ENCODE measurements at places on chromosomes 7 and 10. TPM values are rescaled to one million over a fixed set of nuclear protein-coding genes. Genes with fewer than 3 reads are reported as not detected.
A peak's percentile ranks its signal among the peaks of the same experiment; 100 is the strongest.

DNA sequence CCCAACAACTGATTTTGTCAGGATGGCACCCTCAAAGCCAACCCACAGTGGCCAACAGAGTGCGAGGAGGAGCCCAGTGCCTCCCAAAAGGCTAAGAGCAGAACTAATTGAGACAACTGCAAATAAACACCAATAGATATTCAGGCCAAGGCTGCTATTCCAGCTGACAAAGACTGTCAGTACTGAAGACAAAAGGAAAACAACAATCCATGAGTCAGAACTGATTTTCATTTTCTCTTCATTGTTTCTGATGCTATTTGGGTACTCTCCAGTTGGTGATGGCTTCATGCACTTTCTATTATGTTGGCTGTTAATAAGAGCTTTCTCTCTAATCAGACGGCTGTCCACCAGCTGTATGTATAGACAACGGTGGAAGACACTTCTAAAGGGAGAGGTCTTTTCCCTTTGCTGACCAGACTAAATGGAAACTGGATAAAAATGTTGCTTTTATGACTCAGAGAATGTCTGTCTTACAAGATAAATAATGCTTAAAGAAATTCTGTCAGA lies 515.9 kb downstream of the PARD3 start:
- DNase-seq: no peak

GRCh38 chr10:32217216-32217615 lies 129.7 kb downstream of the EPC1 start:
- DNase-seq: no peak

GRCh38 chr7:37336259-37336658 lies 112.4 kb downstream of the ELMO1 start:
- DNase-seq: no peak

DNA sequence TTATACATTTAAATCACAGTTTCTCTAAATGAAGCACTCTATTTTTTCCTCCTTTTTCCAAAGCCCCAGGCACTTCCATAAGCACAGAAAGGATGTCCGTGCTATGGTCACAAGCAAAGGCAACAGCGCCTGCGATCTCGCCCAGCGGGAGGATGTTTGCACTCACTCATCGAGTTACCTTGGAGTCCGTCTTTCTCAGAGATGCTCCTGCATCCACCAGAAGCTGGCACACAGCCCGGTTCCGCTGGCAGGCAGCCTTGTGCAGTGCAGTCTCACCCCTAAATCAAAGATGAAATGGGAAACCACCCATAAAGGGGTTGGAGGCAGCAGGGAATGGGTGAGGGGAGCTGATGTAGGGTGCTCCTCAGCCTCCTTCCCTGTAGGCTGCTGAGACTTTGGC lies 51.9 kb upstream of the PTN start:
- no peak for DNase-seq

- DNase-seq: peak; percentile 43
These were observed 106.5 kb downstream of the HTR7 start for GRCh38 chr10:90751107-90751997.

TMEM196 gene
- not detected for total RNA-seq

DNA sequence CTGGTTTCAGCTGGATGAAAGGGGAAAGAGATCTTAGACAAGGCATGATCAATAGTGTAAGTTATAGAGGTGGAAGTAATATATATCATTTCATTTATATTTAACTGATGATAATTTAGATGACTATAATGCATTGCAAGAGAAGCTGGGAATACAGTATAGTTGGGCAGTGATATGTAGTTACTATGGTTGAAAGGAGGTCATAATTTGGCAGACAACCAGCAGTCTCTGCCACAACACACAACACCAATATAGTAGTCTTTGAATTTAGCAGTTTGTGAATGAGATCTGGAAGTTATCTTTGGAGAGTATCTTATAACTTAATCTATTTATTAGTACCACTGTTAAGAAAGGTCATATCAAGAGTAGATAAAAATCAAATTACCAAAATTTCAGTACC lies 39.9 kb downstream of the TAX1BP1 start:
- no peak for DNase-seq

DNA sequence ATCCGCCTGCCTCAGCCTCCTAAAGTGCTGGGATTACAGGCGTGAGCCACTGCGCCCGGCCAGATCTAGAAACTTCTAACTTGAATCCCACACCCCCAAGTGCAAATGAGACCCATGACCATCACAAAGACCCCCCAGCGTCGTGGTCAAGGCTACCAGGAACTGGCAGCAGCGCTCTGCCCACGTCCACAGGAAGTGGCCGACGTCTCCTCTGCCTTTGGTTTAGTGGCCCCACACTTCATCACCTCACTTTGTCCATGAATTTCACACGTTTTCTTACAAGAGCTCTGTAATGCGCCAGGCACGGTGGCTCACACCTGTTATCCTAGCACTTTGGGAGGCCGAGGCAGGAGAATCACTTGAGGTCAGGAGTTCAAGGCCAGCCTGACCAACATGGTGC lies 53.5 kb upstream of the TNRC18 start:
- no peak for DNase-seq

DNA sequence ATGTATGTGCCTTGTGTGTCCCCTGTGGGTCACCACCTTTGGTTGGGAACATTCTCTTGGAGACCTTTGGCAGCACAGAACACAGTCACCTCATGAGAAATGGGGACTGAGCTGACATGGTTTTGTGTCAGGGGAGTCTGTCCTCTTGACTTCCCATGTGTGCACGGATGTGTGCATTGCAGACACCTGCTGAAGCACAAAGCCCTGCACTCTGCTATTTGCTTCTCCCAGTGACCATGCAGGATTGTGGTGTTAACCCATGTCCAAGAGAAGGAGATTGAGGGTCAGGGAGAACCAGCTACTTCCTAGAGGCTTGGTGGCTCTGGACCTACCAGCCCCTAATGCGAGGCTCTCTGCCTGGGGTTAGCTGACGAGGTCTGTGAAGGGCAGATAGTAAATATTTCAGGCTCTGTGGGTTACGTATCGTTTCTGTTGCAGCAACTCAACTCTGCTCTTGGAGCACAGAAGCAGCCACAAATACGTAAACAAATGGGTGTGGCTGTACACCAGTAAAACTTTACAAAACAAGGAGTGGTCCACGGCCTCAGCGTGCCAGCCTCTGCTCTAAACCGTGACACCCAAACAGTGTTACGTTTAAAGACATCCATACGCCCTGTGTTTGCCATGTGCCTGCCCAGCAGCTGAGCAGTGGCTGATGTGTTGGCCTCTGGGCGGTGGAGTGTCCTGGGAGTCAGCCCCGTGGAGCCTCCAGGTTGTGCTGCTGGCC lies 51.7 kb downstream of the ADCY1 start:
- no peak for DNase-seq

- DNase-seq: no peak
These were observed 61.0 kb upstream of the NANOS1 start for GRCh38 chr10:118968482-118968881.

NUTM2E gene
- 0.70 TPM for total RNA-seq

DNA sequence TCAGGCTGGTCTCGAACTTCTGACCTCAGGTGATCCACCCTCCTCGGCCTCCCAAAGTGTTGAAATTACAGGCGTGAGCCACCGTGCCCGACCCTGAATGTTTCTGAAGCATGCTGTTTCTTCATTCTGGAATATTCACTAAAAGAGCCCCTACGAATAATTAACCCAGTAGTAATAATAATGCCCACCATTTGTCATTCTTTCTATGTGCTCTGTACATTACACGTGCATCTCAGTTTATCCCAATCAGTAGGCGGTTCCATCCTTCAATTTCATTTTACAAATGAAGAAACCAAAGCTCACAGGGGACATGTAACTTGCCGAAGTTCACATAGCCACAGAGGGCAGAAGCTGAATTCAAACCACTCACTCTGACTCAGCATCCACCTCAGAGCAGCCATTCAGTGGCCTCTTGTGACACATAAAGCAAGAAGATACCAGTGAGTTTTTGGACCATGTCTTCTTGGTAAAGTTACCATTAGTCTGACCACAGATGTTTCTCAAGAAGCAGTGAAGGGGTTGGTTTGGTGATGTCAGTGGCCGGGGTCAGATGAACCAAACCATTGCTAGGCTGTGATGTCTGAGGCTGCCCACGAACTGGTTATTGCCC lies 71.9 kb upstream of the DUSP5 start:
- peak; percentile 78 for DNase-seq

GRCh38 chr7:131285556-131285955 lies 42.1 kb upstream of the MKLN1 start:
- DNase-seq: no peak

GRCh38 chr7:156881679-156882078 lies 11.3 kb downstream of the LMBR1 start:
- no peak for DNase-seq

PDGFA gene
- total RNA-seq: 23.6 TPM

DNA sequence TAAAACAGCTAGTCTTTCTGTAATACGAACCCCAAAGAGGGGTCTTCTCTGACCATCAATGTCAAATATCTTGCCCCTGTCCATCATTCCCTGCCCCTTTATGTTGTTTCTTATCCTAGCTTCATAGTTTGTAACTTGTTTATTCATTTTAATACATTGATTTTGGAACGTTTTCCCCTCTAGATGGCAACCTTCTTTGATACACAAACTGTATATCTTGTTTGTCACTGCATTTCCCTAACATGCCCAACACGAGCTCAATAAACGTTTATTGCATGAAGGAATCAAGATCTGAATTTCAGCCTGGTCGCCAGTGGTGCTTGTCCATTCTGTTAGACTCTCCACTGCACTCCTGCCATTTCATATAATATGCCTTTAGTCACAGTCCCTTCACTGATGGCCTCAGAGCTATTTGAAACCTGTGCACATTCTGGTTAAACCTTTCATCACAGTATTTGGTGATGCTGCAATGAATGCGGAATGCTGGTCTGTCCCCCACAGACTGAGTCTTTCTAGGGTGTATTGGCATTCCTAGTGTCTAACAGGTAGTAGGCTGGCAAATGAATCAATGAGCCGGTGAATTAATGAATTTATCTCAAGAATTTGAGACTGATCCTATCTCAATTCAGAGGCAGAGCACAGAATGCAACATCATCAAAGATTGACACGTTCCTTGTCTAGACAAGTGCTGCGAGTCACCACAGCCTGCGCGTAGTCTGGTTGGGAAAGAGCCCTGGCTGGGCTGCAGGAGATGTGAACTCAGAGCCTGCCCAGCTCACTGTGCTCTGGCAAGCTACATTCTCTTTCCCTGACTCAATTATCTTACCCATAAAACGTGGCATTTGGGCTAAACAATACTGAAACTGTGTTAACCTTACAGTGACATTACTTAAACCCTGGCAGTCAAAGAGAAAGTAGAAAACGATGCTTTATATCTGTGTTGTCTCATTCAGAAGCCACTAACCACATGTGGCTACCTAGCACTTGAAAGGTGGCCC lies 55.2 kb upstream of the FRMD4A start:
- DNase-seq: peak; percentile 73

CRTAC1 gene
- total RNA-seq: not detected

- DNase-seq: peak; percentile 38
These were observed 102.2 kb downstream of the ZNF92 start for GRCh38 chr7:65475734-65476319.

DNA sequence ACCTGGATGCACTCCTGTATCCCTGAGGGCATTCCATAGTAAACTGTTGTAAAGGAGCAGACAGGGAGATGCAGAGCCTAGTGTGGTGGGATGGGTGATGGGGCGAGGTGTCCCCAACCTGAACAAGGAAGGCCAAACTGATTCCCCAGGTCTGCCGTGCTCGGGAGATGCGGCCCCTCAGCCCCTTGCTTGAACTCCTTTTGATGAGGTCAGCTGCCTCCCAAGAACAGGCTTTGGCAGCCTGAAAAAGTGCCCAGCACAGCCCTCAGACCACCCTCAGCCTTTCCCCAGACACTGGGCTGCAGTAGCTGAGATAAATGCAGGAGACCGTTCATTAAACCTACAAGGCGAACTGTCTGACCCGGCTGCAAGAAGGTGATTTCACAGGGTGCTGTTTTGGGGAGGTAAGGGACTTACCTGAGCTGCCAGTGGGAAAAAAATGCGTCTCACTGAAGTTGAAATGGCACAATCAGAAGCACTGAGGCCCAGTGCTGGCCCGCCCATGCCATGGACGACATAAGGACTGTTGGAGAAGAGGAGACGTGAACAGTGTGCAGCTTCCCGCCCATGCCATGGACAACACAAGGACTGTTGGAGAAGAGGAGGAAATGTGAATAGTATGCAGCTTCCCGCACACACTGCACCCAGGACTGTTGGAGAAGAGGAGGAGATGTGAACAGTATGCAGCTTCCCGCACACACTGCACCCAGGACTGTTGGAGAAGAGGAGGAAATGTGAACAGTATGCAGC lies 148.4 kb upstream of the FAM20C start:
- no peak for DNase-seq

DNA sequence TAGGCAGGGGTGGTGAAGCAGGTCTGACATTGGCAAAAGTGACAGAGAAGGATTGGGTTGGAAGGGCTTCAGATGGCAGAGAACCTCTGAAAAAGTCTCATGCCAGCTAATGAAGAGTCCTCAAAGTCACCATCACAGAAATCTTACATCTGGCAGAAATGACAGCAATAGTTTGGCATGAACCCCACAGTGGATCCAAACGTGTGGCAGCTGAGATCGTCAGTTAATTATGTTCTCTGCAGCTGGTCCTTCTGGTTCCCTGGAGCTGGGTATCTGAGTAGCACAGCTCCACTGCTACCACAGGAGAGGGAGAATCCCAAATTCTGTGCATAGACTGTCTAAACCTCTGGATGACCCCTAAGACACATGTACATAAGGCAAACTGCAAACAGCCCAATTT lies 73.4 kb downstream of the ALOX5 start:
- DNase-seq: no peak

MMRN2 gene
- 12.1 TPM for total RNA-seq

TFPI2 gene
- total RNA-seq: 86.1 TPM

MCM7 gene
- total RNA-seq: 238 TPM

DNA sequence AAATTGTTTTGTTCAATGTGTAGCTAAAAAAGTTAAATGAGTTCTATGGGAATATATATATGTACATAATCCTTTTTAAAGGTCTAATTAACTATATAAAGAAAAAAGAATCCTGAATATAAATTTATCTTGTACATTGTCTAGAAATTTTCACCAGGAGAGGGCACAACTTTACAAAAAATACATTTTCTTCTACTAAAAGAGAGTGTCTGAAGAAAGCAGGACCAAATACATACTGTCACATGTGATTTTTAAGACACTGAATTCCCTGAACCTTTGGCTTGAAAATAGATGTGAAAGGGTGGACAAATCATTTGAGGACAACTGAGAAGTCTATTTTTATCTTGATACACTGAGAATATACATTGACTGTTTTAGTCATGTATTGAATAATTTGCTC lies 204.3 kb downstream of the DGKB start:
- no peak for DNase-seq

DNA sequence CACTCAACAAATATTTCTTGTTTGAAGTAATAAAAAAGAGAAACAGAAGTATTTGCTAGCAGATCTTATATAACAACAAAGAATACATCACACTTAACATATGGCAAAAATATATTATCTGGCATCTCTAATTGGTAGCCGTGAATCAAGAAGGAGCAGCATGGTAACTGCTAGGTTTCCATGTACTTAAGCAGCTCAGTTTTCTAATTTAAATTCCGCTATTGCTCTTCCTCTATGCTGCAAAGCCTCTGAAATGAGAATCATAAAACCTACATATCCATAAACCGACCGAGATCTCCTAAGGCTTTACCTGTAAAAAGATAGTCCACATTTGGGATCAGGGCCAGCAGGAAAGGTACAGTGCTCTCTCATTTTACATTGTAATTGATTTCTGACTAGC lies 76.6 kb upstream of the PTPRZ1 start:
- DNase-seq: no peak

PVRIG gene
- 1.1 TPM for total RNA-seq

All from PC-9 (cell line).